ENCODE measurements at places on chromosomes 16 and 17.

GRCh38 chr16:49924078-49924477 is 68.2 kb upstream of the ZNF423 start:
- no peak for DNase-seq

GRCh38 chr17:43718544-43718943 is 40.0 kb downstream of the SOST start:
- no peak for DNase-seq

- DNase-seq = no peak
Observed at GRCh38 chr17:65593855-65594845, 32.7 kb upstream of the AXIN2 start.

GRCh38 chr17:61416211-61416539 is 16.5 kb downstream of the TBX2 start:
- DNase-seq = no peak

DNA sequence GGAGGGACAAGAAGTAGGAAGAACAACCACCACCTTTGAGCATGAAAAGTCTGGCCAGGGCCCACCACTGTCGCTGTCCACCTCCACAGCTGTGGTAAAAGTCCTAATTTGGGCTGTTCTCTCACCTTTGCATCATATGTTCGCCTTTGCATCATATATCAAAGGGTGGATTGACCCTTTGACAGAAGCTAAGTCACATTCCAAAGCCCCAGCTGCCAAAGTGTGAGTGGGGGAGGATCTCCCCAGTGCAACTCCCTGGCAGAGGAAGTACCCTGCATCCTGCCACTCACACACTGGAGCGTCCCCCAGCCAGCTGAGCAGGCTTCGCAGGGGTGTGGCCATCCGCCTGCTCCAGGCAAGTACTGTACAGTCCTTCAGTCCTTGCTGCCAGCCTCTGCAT is 12.7 kb upstream of the SPECC1 start:
- DNase-seq = no peak

GRCh38 chr16:88747588-88748301 is 37.3 kb downstream of the PIEZO1 start:
- no peak for DNase-seq

DNA sequence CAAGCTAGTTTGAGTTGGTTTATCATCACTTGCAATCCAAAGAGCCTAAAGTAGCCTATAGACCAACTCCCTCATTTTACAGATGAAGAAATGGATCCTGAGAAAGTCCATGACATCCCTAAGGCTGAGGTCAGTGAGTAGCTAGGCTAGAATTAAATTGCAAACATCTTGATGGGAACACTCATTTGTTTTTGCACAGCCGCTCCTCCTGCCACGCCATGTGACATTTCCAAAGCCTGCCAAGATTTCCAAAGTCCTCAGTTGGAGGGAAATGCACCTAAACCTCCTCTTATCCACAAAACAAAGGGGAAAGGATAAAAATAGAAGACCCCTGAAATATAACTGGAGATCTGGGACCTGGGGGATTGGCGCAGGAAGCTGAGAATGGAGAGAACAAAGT is 15.0 kb downstream of the TMEM92 start:
- no peak for DNase-seq

- DNase-seq = no peak
Observed at GRCh38 chr16:72800524-72801161, 247.3 kb downstream of the ZFHX3 start.

- DNase-seq = no peak
Observed at GRCh38 chr16:80092681-80093080, 448.1 kb upstream of the DYNLRB2 start.

DNA sequence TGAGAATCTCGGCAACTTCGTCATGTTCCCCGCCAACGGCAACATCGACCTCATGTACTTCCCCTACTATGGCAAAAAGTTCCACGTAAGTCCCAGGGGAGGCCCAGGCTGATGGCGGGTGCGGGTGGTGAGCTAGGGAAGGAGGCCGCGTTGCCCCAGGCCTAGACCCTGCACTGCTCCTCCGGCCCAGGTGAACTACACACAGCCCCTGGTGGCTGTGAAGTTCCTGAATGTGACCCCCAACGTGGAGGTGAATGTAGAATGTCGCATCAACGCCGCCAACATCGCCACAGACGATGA is 4.8 kb downstream of the ATP1B2 start:
- no peak for DNase-seq

GRCh38 chr17:44610331-44610730 is 45.9 kb upstream of the MEIOC start:
- DNase-seq = no peak

DNA sequence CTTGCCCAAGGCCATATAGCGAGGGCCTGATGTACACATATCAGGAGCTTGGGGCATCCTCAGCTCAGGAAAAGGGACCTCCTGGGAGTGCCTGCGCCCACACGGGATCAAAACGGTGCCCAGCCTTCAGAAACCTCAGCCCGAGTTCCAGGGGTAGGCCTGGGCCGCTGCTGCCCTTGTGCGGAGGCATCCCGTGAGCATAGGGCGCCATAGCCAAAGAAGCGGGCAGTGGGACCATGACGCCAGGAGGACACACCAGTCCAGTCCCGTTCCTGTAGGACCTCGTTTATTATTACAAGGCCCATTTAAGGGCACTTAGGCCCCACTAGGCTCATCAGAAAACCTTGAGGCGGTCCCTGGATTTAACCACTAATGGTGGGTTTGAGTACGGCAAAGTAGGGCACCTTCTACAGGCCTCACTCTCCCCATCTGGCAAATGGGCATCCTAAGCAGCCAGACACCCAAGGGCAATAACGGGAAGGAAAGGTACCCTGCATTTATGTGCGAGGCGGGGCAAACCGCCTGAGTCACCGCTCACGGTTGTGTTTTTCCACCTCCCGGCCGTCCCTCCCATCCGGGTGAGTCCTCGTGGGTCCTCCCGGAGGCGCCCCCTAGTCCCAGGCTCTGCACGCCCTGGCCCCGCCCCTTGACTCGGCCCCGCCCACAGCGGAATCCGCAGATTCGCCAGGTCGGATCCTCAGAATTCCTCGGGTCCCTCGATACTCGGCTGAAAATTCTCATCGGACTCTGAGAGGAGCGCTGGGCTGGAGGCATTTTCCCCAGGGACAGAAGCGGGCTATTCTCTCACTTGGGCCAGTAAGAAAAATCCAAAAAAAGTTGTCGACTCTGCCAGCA is 726 bp upstream of the SETD1A start:
- no peak for DNase-seq

GRCh38 chr16:21603928-21604327 is 4.6 kb downstream of the METTL9 start:
- no peak for DNase-seq

- no peak for DNase-seq
Observed at GRCh38 chr17:55117164-55117563, 147.6 kb upstream of the HLF start.

GRCh38 chr17:41481036-41481435 is at the start of gene KRT35:
KRT35 (minus strand) TSS chr17:41481151; CDS start chr17:41481097, 54 bp downstream.
- no peak for DNase-seq

GRCh38 chr16:79838496-79839259 is 238.1 kb upstream of the MAF start:
- no peak for DNase-seq

GRCh38 chr17:66444031-66444430 is 141.6 kb downstream of the PRKCA start:
- DNase-seq = no peak
